ENCODE measurements at places on chromosomes 1 and 21. TPM values are rescaled to one million over a fixed set of nuclear protein-coding genes. Genes with fewer than 3 reads are reported as not detected.

DNA sequence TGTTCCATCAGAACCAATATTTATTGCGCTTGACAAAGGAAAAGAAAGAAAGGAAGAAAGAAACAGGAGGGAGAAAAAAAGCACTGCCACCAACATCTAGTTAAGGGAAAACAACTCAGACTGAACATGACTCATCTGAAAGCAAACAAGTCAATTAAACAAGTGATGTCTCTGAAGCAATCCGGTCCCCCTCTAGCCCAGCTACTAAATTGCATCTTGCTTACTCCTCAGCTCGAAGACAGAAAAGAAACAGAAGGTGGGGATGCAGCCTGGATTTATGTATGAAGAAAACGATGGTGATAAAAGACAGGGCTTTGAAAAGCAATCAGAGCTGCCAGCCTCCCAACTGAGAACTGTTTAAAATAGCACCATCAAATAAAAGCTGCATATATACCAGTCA lies 188.2 kb downstream of the OMA1 start:
- DNase-seq: no peak

GRCh38 chr1:44076066-44076465 lies 42.6 kb upstream of the KLF17 start:
- no peak for DNase-seq

GRCh38 chr1:180282401-180283044 lies 52.5 kb downstream of the LHX4 start:
- DNase-seq: no peak

DNA sequence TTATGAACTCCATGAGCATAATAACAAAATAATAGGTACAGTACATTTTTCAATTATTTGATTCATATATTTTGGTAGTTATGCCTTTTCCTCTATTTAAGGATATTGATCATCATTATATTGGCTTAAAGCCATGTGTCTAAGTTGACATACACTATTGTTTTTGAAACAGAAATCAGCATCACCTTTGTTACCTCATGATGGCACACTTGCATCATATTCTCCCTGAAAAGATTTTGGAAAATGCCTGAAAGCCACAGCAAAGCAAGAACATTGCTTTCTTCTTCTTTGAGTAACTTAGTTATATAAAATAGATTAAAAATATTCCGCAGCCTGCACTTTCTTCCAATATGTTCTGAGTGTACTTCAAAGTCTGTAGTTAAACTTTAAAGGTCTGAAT lies 33.3 kb downstream of the TMPRSS15 start:
- no peak for DNase-seq

GRCh38 chr1:114323959-114324661 lies 170.4 kb upstream of the SYT6 start:
- DNase-seq: no peak

GRCh38 chr1:72100771-72101170 lies 181.6 kb downstream of the NEGR1 start:
- DNase-seq: no peak

- DNase-seq: no peak
Measured at GRCh38 chr1:110102081-110102480, 10.2 kb upstream of the UBL4B start.

DNA sequence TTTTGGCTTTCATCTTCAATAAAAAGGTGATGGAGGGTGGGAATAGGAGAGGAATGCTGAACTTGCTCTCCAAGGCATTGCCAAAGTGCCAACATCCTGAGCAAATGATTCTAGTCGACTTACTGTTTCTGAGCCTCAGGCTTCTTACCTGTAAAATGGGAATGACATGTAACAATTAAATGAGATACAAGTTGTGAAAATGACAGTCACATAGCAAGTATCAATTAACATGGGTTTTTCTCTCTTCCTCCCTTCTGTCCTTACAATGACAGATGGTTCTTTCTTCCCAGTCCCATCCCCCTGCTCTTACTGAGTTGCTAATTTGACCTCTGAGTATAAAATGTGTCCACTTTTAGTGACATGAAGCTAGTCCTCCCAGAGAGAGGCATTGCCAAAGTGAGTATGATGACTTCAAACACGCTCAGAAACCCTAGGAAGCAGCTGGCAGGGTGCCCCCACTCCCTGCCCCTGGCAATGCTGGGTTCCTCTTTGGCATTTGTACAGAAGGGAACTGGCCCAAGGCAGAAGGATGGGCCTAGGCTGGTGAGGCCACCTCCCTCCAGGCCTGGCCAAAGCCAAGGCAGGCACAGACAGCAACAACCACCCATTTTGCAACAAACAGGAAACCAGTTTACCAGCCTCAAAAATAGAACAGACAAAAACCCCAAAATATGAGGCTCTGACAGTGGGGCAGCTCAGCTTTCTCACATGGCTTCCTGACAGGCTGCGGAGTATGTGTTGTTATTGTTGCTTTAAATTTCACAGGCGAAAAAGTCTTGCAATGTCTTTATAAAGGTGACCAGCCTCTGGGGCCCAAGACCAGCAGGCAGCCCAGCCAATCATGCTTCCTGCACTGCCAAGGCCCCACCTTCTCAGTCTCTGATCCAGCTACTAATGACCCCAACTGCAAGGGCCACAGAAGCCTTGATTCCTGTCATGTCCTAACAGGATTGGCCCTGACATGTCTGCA lies 115.9 kb downstream of the HIVEP3 start:
- peak; percentile 43 for DNase-seq

DNA sequence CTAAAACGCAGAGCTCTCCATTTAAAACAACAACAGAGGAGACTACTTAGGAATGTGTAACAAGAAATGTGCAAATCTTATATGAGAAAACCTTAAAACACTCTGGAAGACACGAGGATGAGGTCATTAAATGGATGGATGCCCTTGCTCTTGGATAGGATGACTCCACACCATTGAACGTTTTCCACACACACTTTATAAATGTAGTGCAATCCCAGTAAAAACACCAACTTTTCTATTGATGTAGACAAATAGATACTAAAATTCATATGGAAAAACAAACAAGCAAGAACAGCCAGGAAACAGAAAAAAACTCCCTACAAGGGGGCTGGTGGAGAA lies 18.4 kb upstream of the COL6A1 start:
- peak; percentile 78 for DNase-seq

- no peak for DNase-seq
Measured at GRCh38 chr1:33045246-33045645, 8.6 kb upstream of the AK2 start.

DNA sequence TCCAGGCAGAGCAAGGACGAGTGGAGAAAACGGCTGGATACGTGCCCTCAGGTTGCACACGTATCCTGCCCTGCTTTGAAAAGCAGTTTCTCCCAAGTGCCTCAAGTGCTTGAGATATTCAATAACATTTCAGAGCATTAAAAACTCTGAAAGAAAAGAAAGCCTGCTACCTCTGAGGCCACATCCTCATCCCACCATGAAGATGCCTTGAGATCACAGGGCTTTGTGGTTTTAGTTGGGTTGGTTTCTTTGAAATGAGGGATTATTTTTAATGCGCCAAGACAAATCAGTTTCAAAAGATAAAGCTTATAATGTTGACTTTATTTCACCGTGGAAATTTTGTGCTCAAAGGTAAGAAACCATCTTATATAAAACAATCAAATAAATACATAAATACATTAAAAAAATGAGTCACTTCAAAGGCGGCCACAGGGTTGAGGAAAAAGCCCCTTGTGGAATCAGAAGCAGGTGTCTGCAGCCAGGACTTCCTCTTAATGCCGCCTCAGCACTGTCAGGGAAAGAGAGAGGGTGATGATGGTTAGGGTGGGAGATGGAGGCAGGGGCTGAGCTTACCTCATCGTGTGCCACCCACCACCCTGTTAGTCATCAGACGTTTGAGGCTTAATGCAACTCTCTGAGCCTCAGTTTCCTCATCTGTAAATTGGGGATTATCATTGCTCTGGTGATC lies 1.4 kb downstream of the NPPB start:
- DNase-seq: no peak

- DNase-seq: no peak
Measured at GRCh38 chr1:70966018-70966638, 81.5 kb downstream of the PTGER3 start.

DNA sequence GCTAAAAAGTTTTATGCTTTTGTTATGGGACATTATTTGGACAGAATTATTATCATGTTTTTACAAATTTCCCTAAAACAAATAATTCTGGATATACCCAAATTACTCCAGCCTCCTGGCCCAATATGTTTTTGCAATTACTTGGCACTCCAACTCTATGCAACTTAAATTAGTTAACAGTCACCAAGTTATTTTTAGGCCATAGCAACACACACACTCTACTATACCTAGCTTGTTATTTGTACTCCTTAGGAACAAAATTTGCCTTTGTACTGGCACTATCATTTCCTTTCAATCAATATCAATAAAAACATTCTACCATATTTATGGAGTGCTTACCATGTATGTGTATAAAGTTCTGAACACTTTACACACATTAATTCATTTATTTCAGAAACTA lies 7.7 kb downstream of the DUSP10 start:
- DNase-seq: no peak

GRCh38 chr21:41439248-41439647 lies 13.2 kb downstream of the MX1 start:
- no peak for DNase-seq

DNA sequence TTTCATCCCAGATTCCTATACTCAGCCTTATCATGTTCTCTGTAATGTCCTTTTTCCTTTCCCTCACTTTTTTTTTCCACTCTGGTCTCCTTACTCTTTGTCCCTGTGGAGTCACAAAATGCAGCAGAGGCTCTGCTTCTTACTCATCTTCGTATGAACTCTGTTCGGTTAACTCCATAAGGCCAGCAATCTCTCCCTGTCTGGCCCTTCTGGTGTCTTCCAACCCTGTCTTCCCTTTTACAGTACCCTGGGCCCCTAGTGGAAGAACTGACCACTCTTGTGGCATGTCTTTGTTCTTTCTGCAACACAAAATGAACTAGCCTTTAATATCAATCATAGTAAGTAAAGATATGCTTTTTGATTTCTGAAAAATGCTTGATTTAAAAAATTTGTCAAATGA lies 7.1 kb downstream of the CD101 start:
- DNase-seq: no peak

- no peak for DNase-seq
Measured at GRCh38 chr21:46078322-46078977, 19.5 kb upstream of the COL6A2 start.

- peak; percentile 16 for DNase-seq
Measured at GRCh38 chr1:153429266-153430165, 13.2 kb downstream of the S100A7A start.

- DNase-seq: no peak
Measured at GRCh38 chr1:153921803-153922075, 1.0 kb downstream of the GATAD2B start.

- DNase-seq: peak; percentile 89
Measured at GRCh38 chr1:205977402-205978014, 25.7 kb downstream of the RAB7B start.

- DNase-seq: peak; percentile 79
Measured at GRCh38 chr1:46735708-46736324, 16.9 kb upstream of the EFCAB14 start.

DNA sequence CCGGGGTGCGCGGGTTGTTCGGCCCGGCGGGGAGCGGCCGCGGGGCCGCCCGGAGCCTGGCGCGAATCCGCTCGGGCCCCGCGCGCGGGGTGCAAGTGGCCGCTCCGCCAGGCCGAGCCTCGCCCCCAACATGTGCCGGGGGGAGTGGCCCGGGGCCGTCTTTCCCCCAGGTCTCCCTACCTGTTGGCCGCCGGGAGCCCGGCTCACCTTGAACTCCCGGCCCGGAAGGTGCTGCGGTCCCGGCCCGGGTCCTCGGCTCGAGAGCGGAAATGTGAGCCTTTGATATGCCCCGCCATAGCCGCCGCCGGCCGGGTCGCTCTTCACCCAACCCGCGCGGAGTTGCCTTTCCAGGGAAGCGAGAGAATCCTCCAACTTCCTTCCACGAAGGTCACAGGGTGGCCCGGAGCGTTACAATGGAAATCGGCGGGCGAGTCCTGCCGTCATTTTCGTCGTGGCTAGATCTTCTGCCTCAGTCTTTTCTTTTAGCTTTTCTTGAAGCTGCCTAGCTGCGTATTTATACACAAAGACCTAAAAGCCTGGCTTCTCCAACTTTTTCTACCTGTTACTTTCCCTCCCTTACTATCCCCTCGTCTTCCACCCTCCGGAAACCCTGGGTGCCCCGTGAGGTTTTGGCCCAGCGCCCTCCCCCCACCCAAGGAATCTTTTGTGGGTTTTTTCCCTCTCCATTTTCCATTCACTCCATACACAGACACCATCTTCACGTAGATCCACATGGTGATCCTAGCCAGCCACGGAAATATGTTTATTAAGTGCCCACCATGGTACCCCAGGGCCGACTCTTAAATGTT lies 867 bp downstream of the PTGFRN start:
- peak; percentile 74 for DNase-seq

GRCh38 chr1:10765734-10766478 lies 30.5 kb downstream of the CASZ1 start:
- peak; percentile 54 for DNase-seq

DNA sequence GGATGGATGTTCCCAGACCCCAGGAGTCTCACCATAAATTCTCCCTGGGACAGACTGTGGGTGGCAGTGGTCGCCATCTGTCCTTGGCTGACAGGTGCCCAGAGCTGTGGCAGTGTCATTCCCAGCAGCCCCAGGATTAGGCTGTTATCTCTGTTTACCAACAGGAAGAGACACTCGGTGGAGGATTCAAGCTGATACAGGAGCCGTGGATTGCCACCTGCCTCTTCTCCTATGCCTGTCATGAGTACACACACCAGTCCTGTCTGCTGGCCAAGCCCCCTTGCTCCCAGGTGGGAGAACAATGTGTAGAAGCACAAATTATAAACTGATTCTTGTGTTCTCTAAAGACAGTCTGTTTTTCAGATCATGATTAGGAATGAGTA lies 152.6 kb downstream of the ETS2 start:
- DNase-seq: no peak

DNA sequence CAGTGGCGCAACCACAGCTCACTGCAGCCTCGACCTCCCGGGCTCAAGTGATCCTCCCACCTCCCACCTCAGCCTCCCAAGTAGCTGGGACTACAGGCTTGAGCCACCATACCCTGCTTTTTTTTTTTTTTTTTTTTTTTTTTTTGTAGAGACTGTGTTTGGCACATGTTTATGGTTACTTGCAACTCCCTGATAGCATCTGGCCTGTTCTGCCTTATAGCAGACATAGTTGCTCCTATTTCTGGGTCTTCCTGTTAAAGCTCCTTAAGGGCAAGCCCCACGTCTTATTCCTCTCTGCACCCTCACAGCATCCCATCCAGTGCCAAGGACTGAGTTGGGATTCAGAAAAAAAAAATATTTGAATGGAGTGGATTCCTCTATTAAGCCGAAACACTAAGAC lies 17.1 kb upstream of the CNR2 start:
- no peak for DNase-seq

GRCh38 chr1:39635205-39635870 lies 4.1 kb downstream of the HEYL start:
- peak; percentile 65 for DNase-seq

- peak; percentile 32 for DNase-seq
Measured at GRCh38 chr1:246476771-246477170, 30.3 kb downstream of the SMYD3 start.

GRCh38 chr21:43669828-43670605 lies 10.7 kb downstream of the RRP1B start:
- DNase-seq: no peak

Gene PERM1
- total RNA-seq: 38.4 TPM

Gene VCAM1
- total RNA-seq: 40.3 TPM

Gene MAP3K7CL
- 88.3 TPM for total RNA-seq

Gene RNF186
- total RNA-seq: not detected

Gene ATF3
- total RNA-seq: 24.7 TPM

Gene DCST1
- total RNA-seq: not detected

Gene AVPR1B
- not detected for total RNA-seq

Gene NBPF4
- total RNA-seq: not detected

Gene LCE2B
- not detected for total RNA-seq

Gene S100A11
- total RNA-seq: 36.0 TPM

Gene SPRR2A
- 3.1 TPM for total RNA-seq

Gene PRAMEF26
- not detected for total RNA-seq

Gene HCRTR1
- total RNA-seq: not detected

Gene RAB3B
- 0.51 TPM for total RNA-seq

Gene TNFRSF18
- total RNA-seq: 3.0 TPM

Gene TLR5
- 5.9 TPM for total RNA-seq

Data from tongue (tissue), 3 donors.